Fibroblast of villous mesenchyme (primary cell): ENCODE measurements at places on chromosomes 7 and 10.

DNA sequence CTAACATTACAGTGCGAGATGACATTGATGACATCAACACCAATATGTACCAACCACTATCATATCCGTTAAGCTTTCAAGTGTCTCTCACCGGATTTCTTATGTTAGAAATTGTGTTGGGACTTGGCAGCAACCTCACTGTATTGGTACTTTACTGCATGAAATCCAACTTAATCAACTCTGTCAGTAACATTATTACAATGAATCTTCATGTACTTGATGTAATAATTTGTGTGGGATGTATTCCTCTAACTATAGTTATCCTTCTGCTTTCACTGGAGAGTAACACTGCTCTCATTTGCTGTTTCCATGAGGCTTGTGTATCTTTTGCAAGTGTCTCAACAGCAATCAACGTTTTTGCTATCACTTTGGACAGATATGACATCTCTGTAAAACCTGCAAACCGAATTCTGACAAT is 4.3 kb downstream of the GPR22 start:
- no peak for DNase-seq

DNA sequence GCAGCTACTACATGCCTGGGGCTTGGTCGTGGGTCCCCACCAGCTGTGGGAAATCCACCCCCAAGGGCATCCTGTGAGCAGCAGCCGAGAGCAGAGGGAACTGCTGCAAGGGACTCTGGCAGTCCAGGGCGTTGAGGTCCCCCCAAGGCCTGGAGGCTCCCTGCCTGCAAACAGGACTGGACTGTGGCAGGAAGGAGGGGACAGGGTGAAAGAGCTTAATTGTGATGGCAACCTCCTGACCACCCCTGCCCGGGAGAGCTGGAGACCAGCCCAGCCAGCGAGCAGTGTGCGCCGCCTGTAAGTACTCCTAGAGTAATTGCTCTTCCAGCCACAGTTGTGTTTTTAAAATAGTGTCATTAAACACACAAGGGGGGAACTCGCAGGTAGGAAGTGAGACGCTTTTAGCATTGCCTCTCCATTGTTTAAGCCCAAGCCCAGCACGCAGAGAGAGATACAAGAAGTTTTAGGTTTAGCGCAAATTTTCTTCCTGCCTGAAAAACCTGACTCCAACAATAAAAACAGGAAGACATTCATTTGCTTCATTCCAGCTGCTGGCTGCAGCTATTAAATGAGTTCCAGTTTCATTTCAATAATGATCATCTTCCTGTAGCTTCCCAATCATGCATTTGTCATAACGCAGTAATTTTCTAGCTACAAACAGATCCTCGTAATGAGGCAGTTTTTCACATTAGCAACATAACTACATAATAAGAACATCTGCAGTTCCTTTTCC is 111.1 kb downstream of the EBF3 start:
- DNase-seq = no peak

DNA sequence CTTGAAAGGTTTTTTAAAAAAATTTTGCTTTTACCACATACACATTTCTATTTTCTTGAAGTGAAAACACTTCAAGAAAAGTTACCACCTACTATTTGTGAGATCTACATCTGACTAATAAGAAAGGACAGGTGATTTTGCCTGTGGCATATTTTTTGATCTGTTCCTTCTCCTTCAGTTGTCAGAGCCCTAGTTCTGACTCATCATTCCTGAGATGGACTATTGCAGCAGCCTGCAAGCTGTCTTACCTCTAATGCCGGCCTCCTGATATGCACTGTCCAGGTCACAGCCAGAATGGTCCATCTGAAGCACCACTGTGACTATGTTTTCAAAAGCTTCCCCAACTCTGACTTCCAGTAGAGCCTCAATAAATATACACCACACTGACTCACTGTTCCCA is 28.2 kb upstream of the ANK3 start:
- no peak for DNase-seq

DNA sequence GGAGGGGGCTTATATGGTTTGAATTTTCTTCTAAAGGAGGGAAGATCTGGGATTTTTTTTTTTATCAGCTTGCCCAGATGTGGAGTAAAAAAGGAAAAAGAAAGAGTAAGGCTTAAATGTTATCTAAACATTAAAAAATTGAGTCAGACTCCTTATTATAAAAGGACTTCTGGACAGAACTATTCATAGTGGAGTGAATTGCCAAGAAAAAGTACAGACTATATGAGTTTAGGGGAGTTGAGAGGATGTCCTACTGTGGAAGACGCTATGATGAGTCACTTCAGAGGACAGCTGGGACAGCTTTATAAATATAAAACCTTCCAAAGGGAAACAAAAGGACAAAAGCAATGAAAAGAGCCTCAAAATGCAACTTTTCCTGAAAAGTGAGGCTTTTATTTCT is 73.0 kb downstream of the TFPI2 start:
- no peak for DNase-seq

DNA sequence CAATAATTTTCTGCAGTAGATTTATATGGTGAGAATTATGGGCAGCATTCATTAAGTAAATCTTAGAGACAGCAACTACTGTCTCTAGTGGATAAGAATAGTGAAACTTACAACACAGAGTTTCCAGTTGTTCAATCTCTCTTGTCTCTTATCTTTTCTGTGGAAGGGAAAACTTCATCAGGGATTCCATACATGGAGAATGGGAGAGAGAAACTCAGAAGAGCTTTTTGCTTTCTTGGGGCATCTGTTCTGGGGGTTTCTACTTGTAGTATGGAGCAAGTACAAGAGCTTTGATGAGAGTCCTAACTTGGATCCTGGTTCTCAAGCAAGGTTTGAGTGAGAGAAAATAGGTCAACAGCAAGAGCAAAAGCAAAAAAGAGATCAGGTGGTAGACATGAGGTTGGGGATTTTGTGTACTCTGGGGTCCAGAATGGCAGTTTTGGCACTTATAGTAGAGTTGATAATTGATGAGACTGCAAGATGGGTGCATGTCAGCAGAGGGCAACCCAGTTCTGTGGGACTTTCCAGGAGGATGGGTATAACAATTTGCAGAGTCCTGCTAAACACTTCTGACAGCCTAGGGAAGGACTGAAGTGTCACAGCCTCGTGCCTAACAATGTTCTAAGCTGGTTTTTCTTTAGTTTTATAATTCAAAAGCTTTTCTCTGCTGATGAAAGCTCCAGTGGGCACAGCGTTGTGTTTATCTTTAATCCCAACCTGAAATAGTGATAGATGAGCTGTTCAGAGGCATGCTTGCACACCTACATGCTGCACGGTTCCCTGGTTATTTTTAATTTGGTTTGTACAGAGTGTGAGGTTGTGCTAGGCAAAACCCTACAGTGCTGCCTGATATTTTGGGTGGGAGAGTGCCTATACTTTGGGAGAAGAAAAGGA is 32.0 kb upstream of the STRIP2 start:
- DNase-seq = no peak

DNA sequence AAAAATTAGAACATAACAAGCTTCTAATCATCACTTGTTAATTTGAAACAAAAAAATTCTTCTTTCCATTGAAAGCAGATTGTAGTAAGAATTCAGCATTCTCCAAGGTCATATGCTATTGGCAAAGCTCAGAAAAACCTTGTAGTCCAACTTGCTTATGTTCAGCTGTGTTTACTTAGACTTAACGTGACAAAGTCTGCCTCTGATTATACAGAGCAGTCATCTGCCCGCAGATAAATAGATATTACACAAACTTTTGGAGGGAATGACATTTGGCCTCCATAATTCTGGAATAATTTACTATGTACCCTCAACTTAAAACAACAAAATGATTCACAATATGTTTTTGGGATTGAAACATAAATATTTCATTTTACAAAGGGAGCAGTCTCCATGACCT is 45.8 kb downstream of the MKX start:
- no peak for DNase-seq

DNA sequence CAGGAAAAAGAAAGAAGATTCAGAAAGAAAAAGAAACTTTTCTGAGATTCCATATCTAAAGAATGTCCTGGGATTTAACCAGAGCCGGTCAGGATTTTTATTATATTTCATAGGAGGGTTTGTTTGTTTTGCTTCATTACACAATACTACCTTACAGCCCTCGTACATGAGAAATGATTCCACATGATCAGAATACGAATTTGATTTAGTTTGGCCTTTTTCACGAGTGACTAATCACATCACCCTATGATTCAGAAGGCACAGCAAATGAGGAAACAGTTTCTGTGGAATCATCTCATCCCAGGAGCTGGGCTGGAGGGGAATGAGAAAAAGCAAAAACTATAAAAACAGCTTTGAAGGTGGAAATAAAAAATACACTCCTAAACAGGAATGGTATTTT is 54.7 kb upstream of the VWC2 start:
- DNase-seq = no peak

- no peak for DNase-seq
Observed at GRCh38 chr10:29688230-29688661, 53.5 kb upstream of the SVIL start.

DNA sequence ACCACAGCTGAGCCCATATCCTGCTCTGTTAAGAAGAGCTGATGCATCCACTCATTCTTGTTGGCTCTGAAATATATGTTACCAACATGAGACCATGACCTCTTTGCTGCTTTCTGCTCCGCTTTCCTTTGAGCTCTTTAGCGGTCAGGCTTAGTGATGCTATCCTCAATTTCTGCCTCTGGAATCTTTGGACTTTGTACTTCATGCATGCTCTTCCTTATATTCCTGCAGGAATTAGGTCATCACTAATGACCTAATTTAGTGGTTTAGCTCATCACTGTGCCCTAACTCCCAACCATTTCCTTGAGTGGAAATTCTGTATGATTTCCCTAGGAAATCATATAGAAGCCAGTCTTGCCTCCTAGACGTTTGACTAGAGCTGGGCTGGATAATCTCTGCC is 119.5 kb downstream of the AOAH start:
- no peak for DNase-seq

- no peak for DNase-seq
Observed at GRCh38 chr7:1302936-1303335, 70.3 kb downstream of the UNCX start.

- peak; percentile 25 for DNase-seq
Observed at GRCh38 chr7:90178679-90179278, 24.5 kb downstream of the STEAP1 start.

GRCh38 chr10:85612378-85612775 is 754.2 kb downstream of the GRID1 start:
- no peak for DNase-seq

- DNase-seq = peak; percentile 6
Observed at GRCh38 chr10:10007957-10008356, 1009.7 kb upstream of the CELF2 start.

DNA sequence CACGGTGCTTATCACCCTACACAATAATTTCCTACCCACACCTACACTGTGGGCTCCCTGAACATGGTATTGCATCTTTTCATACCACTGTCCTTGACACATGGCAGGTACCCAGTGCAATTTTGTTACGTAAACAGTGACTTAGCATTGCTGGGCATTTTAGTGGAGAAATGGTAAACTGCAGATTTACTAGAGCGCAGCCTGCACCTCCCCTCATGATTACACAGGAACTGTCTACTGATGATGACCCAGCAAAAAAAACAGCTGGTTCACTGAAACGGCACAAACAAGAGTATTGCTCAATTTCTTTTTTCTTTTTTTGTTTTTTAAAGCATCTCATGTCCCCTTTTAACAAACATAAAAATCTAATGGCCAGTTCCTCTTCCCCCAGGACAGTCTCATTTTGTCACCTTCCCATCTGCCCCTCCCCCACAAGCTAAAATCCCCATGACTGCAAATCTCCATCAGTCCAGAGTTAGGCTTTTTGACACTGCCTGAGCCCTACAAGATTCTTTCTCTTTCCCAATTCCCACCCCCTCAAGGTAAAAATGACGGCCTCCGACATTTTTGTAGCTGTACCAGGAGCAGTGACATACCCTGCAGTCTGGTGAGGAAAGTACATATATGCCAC is 2.8 kb downstream of the ZNF746 start:
- peak; percentile 86 for DNase-seq

DNA sequence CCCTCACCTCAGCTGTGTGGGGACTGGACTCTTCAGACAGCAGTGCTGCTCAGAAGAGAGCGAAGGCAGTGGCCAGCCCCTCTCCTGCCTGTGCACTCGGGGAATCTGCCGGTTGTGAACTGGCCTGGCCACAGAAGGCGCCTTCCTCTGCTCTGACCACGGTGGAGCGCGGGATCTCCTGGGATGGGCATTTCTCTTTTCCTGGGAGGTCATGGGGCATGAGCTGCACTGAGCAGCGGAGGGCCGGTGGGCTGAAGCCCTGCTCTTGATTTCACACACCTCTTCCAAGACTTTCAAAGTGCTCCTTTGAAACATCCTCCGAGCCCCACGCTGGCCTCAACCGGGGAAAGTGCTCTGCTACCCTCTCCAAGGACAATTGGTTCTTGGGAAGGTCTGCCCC is 125.6 kb upstream of the FAM20C start:
- DNase-seq = no peak

DNA sequence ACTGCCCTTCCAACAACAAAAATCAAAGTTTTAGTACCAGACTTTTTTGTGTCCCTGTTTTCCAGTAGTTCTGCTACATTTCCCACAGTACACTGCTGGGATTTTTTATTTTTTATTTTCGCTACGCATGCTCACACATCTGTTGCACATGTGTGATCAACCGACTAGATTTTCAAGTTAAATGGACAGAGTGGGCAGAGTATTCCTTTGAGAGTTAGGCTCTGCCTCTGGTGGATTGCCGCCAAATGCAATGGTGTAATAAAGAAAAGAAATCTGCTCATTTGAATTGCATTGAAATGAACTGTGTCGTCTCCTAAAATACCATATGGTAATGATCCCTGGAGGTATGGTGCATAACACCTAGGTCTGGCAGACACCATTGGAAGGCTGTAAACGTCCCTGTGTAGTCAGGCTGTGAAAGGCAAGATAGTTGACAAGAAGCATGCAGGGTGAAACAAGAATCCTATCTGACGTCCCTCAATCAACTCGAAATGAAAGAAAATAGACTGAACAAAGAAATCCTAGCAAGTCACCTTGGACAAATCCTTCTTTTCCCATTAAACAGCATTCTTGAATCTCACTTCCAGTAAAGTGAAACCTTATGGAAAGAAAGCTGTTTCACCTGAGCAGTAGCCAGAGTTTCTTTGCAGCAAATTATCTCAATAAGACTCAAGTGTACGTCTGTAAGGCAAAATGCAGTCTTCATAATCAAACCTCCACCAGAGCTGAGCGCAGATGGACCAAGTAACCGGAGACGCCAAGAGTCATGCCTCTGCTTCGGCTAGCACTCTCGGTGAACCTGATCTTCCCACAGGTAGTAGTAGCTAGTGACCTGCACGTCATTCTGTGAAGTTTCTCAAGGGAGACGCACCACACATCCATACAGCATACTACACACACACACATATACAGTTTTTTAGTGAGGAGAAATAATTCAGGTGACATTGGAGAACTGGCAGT is 357.3 kb downstream of the CRPPA start:
- peak; percentile 30 for DNase-seq

- no peak for DNase-seq
Observed at GRCh38 chr10:12340371-12340770, 9.0 kb upstream of the CAMK1D start.
